ENCODE measurements at places on chromosomes 5 and 9.

- no peak for DNase-seq
These were observed 27.8 kb downstream of the RALGPS1 start for GRCh38 chr9:126942399-126942798.

DNA sequence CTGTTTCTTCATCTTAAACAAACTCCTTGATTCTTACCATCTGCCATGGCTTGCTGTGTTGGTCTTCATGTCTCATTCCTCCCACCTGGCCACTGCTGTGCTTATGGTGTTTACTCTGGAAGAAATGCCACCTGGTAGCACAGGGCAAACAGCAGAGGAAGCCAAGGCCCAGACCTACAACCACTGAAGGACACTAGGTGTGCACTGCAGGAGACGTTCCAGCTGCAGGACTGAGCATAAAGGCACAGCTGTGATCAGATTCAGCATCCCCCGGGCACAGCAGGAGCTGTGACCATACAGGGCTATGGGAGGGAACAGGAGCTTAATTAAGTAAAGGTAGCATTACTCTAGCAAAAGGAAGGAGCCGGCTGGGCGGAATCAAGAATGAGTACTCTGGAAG lies 12.6 kb upstream of the GNAQ start:
- DNase-seq = no peak

DNA sequence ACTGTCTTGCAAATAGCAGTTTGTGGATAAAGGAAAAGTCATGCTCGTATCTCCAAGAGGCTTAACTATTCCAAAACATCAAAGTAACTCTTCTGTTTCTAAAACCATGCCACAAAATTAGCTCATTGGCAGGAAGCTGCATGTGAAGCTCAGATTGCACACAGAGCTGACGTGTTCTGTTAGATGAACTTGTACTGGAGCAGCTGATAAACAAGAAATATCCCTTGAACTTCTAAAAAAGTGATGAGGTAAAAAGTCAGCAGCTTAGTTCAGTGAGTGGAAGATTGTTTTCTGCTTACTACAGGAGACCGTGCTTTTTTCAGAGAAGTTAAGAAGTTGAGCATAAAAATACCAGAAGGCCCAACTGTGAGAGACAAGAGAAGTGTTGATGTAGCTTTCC lies 113.2 kb downstream of the SLC12A2 start:
- no peak for DNase-seq

DNA sequence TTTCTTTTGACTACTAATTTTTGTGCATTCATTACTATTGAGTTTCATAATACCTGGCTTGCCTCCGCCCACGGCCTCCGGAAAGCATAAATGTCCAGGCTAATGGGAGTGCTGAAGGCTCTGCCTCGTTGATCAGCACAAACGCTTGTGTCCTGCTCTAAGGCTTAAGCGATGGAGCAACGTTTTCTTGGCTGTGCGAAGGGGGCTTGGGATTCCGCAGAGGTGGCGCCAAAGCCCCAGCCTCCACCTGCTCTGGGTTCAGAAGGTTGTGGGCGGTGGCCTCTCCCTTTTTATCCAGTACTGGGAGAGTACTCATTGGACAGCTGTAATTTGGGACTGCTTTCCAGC lies 19.7 kb downstream of the ANXA2R start:
- DNase-seq = no peak

GRCh38 chr5:123448017-123448617 lies 24.9 kb upstream of the CEP120 start:
- no peak for DNase-seq
